Heart left ventricle (tissue), 16 donors: ENCODE measurements at places on chromosomes 7 and 10. TPM values are rescaled to one million over a fixed set of nuclear protein-coding genes. Genes with fewer than 3 reads are reported as not detected.

Gene LRRC4
- 2.2 TPM for polyA plus RNA-seq

Gene ASIC3
- 2.8 TPM for polyA plus RNA-seq

Gene MACROH2A2
- polyA plus RNA-seq, result 13.3 TPM

Gene PDZD8
- polyA plus RNA-seq, result 2.0 TPM

Gene SUV39H2
- polyA plus RNA-seq, result 3.2 TPM
